CD4-positive, alpha-beta T cell treated with Interleukin-4 for 4 hours (primary cell): ENCODE measurements at places on chromosomes 1 and 21.

DNA sequence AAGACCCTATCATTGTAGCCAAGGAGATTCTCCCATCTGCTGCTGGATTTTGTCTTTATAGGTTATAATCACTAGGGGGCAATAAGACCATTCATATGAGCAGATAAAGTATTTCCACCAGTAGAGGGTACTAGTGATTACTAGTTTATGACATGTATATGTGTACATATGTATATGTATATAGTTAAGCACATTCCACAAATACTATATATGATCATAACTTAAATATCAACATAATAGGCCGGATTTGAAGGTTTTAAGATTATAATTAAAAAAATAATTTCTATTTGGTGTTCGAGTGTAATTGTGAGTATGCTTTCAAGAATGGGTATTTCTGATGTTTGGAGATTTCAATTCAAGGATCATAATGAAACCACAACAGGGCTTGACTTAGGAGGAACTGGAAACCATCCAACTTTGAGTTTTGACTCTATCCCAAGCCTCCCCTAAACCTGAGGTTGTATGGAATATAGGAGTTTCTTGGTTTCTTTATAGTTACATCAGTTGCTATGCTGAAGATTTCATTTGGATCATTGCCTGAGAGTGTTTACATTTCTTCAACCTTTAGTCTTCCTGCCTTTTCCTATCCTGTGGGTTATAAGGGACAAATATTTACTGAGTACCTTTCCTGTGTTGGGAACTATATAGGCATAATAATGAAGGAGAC is 16.9 kb downstream of the TCEANC2 start:
- DNase-seq = peak; percentile 67

- no peak for DNase-seq
These were observed 30.0 kb downstream of the TMCC2 start for GRCh38 chr1:205257735-205258134.

- DNase-seq = no peak
These were observed 164.8 kb downstream of the KCNJ6 start for GRCh38 chr21:37751268-37751975.

DNA sequence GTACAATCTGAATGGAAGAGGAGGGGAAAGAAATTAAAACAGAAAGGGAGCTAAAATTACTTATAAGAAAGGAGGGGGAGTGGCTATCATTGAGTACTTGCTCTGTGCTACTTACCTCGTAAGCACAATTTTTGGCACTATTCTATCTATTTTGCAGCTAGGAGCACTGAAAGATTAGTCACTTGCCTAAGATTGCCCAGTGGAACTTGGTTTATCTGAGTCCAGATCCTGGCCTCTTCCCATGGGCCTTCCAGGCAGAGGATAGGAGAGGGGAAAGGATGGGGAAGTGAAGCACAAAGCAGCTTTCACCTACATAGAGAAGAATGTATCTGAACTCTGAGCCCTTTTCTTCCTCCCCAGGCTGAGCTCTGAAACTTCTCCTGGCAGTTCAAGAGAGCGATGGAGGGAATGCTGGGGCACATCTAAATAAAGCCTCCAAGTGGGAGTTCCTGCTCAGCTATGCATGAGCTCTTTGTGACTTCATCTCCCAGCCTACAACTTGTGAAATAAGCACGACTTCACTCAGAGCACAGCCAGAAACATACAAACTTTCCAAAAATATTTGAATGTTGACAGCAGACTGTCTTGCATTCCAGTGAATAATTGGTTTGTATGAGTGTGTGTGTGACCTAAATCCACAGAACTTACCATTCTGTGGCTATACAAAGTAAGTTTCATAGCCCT is 29.4 kb downstream of the HMGB4 start:
- no peak for DNase-seq

GRCh38 chr1:5492846-5493245 is 499.4 kb downstream of the NPHP4 start:
- DNase-seq = no peak

DNA sequence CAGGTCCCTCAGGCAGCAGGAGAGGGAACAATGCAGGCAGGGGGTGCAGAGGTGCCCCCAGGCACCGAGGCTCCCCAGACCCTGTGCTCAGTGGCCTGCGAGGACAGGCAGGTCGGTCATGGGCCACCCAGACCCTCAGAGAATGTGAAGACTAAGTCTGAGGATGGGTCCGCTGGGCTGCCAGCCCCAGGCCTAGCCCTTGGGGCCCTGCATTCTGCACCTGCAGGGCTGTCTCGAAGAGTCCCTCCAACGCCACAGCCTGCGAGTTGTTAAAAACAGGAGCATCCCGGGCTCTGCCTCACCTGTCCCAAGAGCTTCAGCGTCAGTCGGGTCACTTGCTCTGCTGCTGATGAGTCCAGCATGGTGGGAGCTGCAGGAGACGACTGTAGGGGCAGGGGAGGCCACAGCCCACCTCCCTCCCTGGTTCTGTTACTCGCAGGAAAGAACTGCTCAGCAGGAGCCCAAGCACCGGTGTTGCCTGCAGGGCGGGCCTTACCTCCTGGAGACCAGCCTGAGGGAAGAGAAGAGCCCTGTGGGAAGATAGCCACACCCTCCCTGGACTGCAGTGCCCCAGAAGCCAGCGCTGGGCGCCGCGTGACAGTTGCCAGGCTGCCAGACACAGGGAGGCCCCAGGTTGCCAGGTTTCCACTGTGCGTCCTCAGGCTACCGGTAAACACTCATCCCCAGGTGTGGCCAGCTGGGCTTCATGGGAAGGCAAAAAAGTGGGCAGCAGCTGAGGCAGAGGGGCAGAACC is 5.8 kb downstream of the C21orf58 start:
- no peak for DNase-seq

DNA sequence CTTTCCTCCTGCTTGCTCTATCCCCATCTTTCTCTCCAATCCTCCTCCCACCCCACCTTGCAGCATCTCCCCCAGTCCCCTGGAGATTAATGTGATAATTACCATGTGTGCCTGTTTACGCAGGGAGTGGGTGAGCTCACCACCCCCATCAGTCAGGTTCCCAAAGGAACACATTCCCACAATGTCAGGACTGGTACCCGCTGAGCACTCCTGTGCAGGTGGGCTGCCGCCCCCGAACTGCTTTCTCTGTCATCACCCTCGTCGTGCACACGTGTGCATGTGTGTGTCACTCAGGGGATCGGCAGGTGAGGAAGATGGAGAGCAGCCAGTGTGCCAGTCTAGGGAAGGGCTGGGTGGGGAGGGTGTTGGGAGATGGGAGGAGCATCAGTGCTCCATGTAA is 163.4 kb downstream of the CACNA1E start:
- DNase-seq = no peak

DNA sequence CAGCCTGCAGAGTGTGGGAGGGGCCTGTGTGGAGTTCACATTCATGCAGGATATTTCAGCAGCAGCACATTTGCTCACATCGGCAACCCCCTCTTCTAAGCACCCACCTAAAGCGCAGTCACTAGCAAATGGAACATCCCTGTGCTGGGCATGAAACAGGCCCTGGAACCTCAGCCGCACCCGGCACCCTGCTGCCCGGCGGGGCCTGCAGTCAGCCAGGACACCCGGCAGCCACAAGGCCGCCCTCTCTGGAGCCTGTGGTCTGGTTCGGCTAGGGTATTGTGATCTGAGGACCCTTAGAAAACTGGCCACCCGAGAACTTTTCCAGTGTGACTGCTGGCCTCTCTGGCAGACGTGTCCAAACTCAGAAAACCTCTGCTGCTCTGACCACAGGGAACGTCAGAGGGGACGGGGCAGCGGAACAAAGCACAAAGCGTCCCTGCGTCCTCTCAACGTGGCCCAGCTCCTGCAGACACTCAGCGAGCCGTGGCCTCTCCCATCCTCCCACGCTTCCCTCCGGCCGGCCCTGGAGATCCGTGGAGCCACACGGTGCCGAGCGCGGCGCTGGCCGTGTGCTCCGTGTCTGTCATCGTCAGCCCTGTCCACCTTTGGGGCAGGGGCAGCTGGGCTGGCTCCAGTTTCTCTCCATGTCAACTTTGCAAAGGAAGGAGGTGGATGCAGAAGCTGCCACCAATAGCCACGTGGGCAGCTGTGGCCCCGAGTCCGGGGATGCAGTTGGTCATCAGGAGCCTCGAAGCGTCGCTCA is 175.9 kb upstream of the ARHGEF16 start:
- no peak for DNase-seq

DNA sequence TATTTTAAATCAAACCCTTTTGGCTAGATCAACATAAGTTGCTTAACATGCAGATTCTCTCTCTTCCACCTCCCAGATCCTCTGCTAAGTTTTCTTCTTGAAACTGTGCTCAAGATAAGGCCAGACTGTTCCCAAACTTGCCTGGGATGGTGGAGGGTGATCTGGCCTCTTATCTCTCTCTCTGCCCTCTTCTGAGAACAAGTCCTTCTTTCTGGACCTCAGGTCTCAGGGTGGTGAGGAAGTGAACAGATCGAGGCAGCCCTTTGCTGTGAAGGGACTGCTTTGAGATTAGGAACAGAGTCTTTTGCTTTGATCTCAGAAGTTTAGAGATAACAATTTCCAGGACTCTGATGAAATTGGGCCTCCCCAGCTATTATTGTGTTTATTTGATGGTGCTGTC is 70.7 kb downstream of the HUNK start:
- no peak for DNase-seq

- no peak for DNase-seq
These were observed 8.9 kb upstream of the C4BPB start for GRCh38 chr1:207079706-207080241.

GRCh38 chr1:34324879-34325440 is 148.3 kb downstream of the C1orf94 start:
- no peak for DNase-seq

DNA sequence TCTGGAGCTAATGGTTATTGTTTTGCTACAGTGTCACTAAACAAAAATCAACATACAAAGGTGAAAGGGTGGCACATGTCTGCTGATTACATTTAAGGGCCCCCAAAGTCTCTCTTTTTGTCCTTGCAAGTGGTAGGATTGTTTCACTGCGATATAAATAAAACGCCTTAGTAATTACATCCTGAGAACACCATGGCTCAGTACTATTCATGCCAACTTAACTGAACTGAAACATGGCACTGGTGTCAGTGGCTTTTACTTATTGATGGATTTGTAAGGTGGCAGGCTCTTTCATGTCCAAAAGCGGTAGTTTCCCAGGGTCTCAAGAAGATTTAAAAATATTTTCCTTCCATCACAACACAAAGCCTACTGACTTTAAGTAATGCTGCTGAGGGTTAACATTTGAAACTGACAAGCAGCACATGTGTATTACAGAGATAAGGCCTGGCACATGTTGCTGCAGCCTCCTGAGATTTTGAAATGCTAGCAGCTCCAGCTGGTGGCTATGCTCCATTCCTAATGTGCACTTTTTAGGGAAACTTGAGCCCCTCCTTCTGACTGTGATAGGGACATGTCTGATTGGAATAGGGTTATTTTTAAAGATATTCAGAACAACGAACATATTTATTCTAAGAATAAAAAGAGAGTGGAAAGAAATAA is 86.8 kb downstream of the ATP1B1 start:
- DNase-seq = no peak

- no peak for DNase-seq
These were observed 17.5 kb downstream of the EYA3 start for GRCh38 chr1:28070725-28071593.

- no peak for DNase-seq
These were observed 258.9 kb downstream of the HHAT start for GRCh38 chr1:210587566-210587965.

- DNase-seq = no peak
These were observed 215.4 kb downstream of the OLFM3 start for GRCh38 chr1:101781201-101781831.
